Stimulated activated CD8-positive, alpha-beta memory T cell treated with anti-CD3 and anti-CD28 coated beads, Interleukin-7, amount 100 ng/mL, for 4 hours (primary cell): ENCODE measurements at places on chromosomes 7 and 10.

GRCh38 chr7:127713006-127713405 lies 61.0 kb downstream of the SND1 start:
- no peak for DNase-seq

- no peak for DNase-seq
Measured at GRCh38 chr7:84317536-84317935, 122.9 kb upstream of the SEMA3A start.

DNA sequence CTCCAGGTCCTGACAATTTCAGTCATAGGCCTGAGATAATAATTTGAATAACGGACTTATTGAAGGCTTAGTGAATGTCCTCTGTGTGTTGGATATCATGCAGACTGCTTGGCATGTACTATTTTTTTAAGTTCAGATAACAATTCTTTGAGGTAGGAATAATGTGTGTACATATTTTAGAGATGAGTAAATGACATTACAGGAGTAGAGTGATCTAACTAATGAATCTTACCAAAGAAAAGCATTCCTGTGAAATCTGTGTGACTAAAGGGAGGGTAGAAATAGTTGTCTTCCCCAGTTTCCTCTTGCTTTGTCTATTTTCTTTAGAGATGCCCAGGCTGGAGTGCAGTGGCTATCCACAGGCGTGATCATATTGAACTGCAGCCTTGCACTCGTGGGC lies 391.8 kb upstream of the ETV1 start:
- DNase-seq: no peak

- DNase-seq: no peak
Measured at GRCh38 chr7:137881607-137882260, 35.0 kb upstream of the DGKI start.

GRCh38 chr7:26454180-26454579 lies 162.5 kb downstream of the SNX10 start:
- DNase-seq: no peak

DNA sequence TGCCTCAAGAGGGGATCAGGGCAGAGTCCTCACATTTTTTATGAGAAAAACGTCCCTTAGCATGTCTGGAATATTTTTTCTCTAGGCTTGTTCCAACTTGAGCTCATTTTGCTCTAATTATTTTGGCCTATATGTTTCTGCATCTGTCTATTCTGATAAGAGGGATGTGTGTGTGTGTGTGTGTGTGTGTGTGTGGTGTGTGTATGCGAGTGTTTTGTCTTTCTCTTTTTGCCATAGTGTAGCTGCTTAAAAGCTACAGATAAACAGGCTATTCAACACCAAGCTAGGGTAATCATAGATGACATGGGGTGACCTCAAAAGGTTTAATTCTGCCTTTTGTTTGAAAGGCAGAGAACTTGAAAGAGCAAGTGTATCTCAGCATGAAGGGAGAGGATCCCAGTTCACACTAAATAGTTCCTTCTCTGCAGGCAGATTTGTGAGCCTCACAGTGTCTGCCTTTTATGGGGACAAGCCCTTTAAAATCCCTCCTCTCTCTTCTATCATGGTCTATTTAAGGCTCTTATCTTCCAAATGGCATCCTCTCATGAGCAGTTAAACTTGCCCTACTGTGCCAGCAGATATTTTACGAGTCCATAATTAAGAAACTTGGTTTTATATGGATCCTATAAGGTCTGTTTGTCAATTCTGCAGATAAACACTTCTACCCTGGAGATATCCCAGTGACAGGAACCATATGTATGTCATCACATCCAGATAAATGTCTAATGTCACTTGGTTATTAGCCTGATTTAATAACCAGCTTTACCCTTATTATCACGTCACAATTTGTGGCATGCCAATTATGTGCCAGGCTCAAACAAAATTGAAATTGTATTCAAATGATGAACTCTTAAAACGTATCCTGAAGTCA lies 202.9 kb upstream of the MTPN start:
- no peak for DNase-seq

DNA sequence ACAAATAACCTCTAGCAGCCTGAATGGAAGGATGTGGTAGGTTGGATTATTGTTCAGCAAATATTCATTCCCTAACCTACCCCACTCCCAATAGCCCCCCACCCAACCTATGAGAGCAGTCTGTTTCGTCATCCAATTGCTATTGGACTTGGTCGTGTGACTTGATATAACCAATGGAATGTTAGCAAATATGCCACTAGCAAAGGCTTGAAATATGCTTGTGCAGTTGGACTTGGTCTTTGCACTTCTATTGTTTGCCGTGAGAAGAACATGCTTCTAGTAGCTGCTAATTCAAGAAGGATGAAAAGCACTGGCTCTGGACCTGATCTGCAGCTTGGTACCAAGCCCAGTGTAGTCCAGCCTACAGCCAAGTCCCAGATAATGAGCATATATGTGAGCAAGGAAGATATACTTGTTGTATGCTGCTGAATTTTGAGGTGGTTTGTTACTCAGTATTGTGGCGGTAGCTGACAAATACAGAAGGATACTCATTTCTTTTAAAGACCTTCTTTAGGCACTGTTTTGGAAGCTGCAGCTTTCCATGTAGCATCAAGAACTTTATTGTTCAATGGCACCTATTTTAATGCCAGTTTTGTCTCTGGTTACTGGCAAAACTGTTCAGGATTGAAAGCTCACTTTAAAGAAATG lies 180.4 kb downstream of the EXOC4 start:
- no peak for DNase-seq

DNA sequence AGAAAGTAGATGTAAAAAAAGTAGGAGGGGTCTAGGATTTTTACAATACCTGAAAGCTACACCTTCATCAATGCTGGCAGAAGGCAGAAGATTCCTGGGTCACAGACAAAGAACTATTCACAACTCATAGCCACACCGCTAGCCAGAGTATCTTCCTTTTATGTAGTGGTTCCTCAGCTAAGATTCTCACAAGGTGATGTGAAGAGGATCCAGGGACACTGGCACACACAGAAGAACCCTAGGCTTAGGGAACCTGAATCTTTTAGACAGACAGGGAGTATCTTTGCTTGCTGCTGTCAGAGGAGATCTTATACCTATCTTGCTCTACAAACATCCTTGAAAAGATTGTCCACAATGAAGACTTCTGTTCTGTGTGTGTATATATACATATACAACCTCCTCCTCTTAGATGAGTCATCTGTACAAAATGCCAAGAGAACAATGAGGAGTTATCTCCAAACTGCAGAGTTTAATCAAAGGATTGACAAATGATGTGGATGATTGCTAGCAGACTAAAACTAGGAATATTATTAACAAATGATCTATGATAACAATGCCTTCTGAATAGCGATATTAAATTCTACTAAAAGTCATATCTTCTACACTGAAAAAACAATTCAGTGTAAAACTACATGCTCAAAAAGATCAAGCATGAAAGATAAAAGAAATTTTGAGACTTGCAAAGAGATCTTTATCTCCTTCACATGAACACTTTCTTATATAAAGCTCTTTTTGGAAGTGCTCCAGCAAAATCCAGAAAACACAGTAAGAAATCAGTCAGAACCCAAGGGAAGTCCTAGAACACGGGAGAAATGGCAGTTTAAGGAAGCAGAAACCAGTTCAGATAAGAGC lies 409.3 kb downstream of the PARD3 start:
- DNase-seq: no peak
